Progenitor cell of endocrine pancreas (in vitro differentiated cells): ENCODE measurements at places on chromosomes 6 and 20. TPM values are rescaled to one million over a fixed set of nuclear protein-coding genes. Genes with fewer than 3 reads are reported as not detected.

Gene PXDC1
- 4.8 and 5.3 TPM in 2 replicates for total RNA-seq

Gene LRRC73
- total RNA-seq, result 1.5 and 1.6 TPM in 2 replicates

Gene RPP40
- total RNA-seq, result 8.0 and 10.6 TPM in 2 replicates

Gene LAMA4
- total RNA-seq, result 1.1 and 2.1 TPM in 2 replicates

Gene FAM184A
- total RNA-seq, result 20.9 and 23.0 TPM in 2 replicates

Gene RBM39
- 491 and 515 TPM in 2 replicates for total RNA-seq

Gene WFDC2
- total RNA-seq, result 161 and 188 TPM in 2 replicates

Gene KCNK15
- total RNA-seq, result 0.22 and 0.27 TPM in 2 replicates

Gene CCR6
- total RNA-seq, result not detected in 2 replicates

Gene ATRN
- total RNA-seq, result 54.5 and 55.2 TPM in 2 replicates

Gene COL10A1
- total RNA-seq, result not detected in 2 replicates

Gene OR12D1
- total RNA-seq, result not detected in 2 replicates

Gene CTAGE9
- total RNA-seq, result not detected in 2 replicates

Gene ISM1
- 0.36 and 0.73 TPM in 2 replicates for total RNA-seq

Gene ZBTB22
- 27.3 and 28.1 TPM in 2 replicates for total RNA-seq

Gene DCDC2
- total RNA-seq, result 22.2 and 28.2 TPM in 2 replicates

Gene SLC16A10
- total RNA-seq, result 7.0 and 8.1 TPM in 2 replicates

DNA sequence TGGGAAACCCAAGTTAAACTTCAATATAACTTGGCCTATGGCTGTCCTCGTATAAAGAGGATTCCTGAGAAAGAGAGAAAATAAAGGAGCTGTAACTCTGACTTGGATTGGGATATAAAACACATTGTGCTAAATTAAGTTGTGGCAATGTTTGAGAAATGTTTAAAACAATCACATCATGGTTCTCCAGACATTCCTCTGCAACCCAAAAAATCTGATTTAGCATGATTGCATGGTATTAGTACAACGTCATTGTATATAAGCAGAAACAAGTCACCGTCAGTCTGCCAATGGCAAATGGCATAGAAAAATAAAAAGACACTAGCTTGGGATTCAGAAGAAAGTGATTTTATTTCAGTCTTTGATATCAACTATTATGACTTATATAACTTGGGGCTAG, 140.2 kb upstream of the FAM83B start:
- DNase-seq, result no peak

DNA sequence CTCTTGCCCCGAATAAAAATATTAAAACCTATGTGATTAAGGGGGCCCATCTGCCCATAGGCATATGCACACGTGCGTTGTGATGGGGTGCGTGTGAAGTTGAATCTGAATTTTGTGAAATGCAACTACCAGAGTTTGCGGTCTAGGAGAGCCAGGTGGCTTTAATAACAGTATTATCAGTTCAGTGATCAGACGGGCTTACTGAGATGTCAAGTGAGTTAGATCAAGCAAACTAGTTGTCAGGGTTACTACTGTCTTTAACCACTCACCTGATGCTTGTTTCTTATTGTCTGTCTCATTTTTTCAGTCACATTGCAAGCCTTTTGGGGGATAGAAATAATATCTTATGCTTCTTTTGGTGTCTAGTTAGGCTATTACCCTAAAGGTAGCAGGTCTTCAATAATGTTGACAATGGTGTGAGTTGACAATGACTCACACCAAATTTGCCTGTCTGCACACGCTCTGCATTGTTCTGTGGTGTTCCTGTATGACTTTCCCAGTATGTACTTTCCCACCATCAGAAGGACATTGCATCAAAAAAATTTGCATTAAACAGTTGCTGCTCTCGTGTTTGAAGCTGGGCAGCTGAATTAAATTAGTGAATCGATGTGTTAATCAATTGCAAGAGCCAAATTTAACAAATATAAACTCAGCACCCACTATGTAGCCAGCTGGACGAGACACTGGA, 103.1 kb upstream of the NAA20 start:
- no peak for DNase-seq

DNA sequence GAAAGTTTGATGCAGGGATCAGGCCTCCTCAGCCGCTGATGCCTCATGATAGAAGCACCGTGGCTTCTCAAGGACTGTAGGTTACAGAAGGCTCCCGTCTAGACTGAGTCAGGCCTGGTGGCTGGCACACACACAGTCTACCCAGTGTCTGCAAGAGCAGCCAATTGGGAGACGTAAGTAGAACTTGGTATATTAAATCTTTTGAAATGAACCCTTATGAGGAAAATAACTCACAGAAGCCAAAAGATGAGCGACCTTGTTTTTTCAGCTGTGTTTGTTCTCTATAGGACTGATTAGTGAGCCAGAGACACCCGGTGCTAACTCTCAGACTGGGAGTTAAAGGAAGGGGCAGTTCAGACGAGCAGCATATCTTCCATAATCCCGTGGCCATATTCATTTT, 5.9 kb upstream of the PDE10A start:
- no peak for DNase-seq

DNA sequence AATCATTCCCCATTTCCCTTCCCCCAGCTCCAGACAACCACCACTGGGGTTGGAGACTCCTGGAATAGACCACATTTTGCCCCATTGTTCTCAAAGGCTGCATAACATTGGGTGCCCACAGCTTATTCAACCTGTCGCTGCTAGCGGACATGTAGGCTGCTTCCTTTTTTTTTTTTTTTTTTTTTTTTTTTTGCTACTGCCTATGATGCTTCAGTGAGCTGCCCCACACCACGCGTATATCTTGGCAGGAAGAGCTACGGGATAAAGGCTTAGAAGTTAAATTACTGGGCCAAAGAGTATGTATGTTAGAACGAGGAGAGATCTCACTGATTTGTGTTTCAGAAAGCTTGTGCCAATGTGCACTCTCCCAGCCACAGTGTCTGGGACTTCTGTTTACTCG, 7.0 kb downstream of the LBP start:
- DNase-seq, result no peak

GRCh38 chr6:53962646-53963045, 148.6 kb upstream of the MLIP start:
- DNase-seq, result no peak

DNA sequence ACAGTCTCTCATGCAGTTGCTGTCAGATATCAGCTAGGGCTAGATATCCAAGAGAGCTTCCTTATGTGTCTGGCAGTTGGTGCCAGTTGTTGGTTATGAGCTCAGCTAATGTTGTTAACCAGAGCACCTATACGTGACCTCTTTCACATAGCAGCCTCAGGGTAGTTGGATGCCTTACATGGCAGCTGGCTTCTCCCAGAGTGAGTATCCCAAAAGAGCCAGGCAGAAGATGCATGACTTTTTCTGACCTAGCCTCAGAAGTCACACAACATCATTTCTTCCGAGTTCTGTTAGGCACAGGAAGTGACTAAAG, 175.7 kb downstream of the VEGFA start:
- no peak for DNase-seq

GRCh38 chr20:23438661-23439060, 824 bp upstream of the CSTL1 start:
- DNase-seq, result no peak

GRCh38 chr6:44132476-44132875, 5.1 kb downstream of the TMEM63B start:
- no peak for DNase-seq

- no peak for DNase-seq
These were observed 113.5 kb downstream of the DTNBP1 start for GRCh38 chr6:15549371-15549770.

GRCh38 chr20:37755665-37756064, 61.8 kb downstream of the CTNNBL1 start:
- DNase-seq, result no peak

GRCh38 chr20:13321416-13321815, 100.3 kb downstream of the ISM1 start:
- no peak for DNase-seq

DNA sequence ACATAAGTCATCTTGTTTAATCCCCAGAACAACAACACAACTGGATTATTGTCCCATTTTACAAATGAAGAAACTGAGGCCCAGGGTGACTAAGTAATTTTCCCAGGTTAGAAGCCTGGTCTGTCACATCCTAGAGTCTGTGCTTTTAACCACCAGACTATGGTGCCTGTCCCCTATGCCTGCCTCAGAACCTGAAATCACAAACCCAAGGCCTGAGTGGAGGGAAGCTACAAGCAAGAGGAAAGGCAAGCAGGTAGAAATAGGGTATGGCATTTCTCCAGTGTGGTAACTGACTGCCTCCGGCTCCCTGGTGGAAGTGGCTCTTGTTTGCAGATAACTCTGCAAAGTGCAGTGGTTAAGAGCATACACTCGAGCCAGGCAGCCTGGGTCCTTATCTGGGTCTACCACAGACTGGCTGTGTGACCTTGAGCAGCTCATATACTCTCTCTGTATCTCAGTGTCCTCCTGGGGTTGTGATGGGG, 2.5 kb downstream of the TMEM63B start:
- DNase-seq, result no peak

DNA sequence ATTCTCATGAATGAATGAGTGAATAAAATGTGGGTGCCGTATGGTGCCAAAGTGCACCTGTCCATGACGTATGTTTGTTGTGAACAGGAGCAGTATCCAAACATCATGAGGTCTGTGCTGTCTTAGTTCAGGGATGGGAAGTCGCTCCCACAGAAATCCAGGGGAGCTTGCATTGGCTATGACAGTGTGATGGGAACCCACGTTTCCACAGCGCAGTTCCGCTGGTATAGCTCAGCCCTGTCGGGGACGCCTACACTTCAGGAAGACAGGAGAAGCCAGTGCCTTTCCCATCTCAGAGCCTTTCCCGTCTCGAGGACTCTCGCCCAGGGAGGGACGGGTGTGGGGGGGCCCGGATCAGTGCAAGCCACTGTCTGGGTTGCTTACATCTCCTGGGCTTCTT, 69.8 kb downstream of the DACT2 start:
- no peak for DNase-seq

- DNase-seq, result no peak
These were observed 235.3 kb upstream of the CEP162 start for GRCh38 chr6:84462698-84463097.

- no peak for DNase-seq
These were observed 130.6 kb downstream of the NFATC2 start for GRCh38 chr20:51411870-51412269.

DNA sequence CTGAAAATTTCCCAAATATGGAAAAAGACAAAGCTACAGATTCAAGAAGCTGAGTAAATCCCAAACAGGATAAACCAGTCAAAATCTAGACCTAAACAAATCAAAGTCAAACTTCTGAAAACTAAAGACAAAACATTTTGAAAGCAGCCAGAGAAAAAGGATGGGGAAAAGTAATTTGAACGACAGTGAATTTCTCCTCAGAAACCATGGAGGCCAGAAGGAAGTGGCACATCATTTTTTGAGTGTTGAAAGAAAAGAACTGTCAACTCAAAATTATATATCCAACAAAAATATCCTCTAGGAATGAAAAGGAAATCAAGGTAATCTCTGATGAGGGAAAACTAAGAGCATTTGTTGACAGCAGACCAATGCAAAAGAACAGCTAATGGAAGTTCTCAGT, 6.8 kb downstream of the RAB23 start:
- DNase-seq, result no peak

GRCh38 chr20:50208085-50208491, 17.5 kb downstream of the CEBPB start:
- no peak for DNase-seq

DNA sequence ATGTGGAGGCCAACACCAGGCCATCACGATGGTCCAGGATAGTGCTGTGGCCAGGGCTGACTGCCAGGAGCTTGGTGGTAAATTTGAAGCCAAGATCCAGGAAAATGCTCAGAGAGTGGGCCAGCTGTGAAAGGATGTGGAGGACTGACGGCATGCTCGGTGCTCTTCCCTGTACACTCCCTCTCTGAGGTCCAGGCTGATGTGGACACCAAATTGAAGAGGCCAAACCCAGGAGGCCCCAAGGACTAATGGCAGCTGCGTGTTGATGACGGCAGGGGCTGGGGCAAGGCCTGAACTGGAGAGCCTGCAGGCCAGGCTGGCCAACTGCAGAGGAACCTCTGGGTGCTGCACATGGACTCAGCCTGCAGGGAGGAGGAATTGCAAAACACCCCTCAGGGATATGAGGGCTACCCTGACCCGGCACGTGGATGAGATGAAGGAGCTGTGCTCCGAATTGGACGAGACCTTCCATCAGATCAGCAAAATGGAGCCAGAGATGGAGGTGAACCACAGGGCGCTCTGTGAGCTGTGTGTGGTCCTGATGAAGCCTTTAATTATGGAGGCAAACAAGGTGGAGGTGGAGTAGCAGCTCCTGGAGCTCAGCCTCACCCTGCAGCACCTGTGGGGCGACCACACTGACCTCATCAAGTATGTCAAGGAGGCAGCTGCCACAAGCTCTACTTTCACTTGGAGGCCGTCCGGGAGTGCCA, 6.9 kb upstream of the RAET1E start:
- no peak for DNase-seq

DNA sequence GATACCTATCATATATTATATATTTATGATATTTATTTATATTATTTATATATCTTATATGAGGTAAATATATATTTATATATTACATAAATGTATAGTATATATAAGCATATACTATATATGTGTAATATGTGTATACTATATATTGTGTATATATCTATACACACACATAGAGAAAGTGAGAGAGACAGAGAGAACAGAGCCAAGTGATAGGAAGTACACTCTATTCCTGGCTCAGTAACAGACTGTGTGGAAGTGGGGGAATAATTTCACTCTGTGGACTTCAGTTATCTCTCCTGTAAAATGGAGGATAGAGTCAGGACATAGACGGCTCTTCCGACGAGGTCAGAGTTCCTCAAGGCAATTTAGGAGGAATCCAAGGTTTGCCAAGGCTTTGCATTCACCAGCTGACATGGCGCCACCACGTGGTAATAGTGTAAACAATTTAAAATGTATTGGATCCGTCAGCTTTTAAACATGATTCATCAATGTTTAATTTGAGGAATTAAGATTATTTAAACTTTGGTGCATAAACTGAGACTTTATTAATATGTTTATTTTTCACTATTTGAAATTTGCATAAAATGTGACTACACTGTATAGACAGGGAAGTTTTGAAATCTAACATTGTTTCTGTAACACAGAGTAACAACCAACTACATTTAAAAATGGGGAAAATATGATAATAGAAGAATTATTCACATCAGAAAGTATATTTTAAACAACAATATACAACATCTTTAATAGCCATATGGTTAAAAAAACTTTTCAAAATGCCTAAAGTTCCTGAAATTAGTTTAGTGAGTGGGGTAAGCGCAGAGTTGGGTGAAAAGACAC, 75.4 kb upstream of the TMEM244 start:
- DNase-seq, result no peak

GRCh38 chr6:117906507-117906957, 532 bp upstream of the SLC35F1 start:
- no peak for DNase-seq

GRCh38 chr6:105194106-105194505, 14.3 kb upstream of the POPDC3 start:
- no peak for DNase-seq

GRCh38 chr20:19807946-19808330, 49.9 kb downstream of the RIN2 start:
- DNase-seq, result no peak

- no peak for DNase-seq
These were observed 104.8 kb downstream of the ELOVL4 start for GRCh38 chr6:79842376-79843040.

DNA sequence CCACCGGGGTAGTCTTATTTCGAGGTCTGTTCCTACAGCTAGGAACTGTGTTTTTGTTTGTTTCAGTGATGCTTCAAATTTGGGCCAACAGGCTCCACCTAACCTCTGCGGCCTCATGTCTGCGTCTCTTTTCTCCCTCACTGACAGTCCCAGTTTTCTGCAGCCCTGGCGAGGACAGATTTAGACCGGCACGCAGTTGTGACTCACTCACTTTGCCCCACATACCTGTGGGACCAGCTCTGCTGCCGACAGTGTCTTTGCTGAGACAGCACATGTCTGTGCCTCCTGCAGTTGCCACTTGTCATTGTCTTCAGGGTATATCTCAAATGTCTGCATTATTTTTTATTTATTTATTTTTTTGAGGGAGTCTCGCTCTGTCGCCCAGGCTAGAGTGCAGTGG, 29.2 kb downstream of the OSBPL2 start:
- no peak for DNase-seq
